NCI-H524 treated with DMSO at 0.1 percent for 48 hours (cell line): ENCODE measurements at places on chromosomes 5 and 9.

- no peak for DNase-seq
Observed at GRCh38 chr5:112931473-112931872, 9.4 kb upstream of the REEP5 start.

- no peak for DNase-seq
Observed at GRCh38 chr9:134339183-134339806, 13.0 kb downstream of the RXRA start.

DNA sequence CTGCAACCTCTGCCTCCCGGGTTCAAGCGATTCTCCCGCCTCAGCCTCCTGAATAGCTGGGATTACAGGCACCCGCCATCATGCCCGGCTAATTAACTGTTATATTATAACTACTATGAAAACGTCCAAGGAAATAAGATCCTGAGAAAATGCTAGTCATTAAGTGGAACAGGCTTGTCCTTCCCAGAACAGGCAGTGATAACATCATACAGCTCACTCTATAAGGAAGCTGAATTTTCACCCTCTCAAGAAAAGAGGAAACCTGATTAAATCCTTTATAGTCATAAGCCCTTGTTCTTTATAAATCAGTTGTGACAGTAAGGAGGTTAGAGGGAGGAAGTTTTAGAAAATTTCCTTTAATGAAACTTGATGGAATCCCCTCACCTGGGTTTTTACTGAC, 163.9 kb upstream of the CLINT1 start:
- DNase-seq: no peak

GRCh38 chr5:33994845-33995244, 10.4 kb upstream of the SLC45A2 start:
- no peak for DNase-seq

GRCh38 chr9:21994556-21995005, at the start of gene CDKN2B-AS1:
Gene CDKN2B-AS1, plus strand, starts transcription at chr9:21994791.
- peak; percentile 64 for DNase-seq

- no peak for DNase-seq
Observed at GRCh38 chr5:79795764-79796398, 106.2 kb downstream of the CMYA5 start.

GRCh38 chr9:137506702-137507171, 43.5 kb downstream of the PNPLA7 start:
- no peak for DNase-seq

- DNase-seq: no peak
Observed at GRCh38 chr9:86925686-86926085, 21.6 kb downstream of the GAS1 start.

- DNase-seq: no peak
Observed at GRCh38 chr9:34612788-34613390, 992 bp upstream of the RPP25L start.

GRCh38 chr9:112325600-112325999, 7.8 kb downstream of the PTBP3 start:
- no peak for DNase-seq

- peak; percentile 80 for DNase-seq
Observed at GRCh38 chr9:31799953-31800609, 584.4 kb upstream of the ACO1 start.

GRCh38 chr5:135533334-135533733, 2.4 kb downstream of the NEUROG1 start:
- DNase-seq: no peak

GRCh38 chr9:33144551-33144950, 22.6 kb downstream of the B4GALT1 start:
- DNase-seq: no peak

DNA sequence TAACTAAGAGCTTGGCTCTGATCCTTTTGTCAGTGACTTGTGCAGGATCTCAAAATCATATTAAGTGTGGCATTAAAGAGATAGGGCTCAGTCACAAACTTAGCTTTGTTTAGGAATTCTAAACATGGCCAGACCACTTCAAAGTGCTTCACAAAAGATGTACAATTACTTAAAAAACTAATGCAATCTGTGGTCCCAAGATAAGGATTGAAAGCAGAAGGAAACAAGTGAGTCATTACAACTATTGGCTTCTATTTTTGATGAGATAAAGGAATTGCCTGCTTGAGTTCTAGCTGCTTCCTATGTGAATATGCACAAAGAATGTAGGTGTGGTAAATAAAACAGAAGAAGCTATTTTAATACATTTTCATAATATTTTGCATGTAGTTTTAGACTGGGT, 44.9 kb upstream of the SLC12A2 start:
- no peak for DNase-seq

DNA sequence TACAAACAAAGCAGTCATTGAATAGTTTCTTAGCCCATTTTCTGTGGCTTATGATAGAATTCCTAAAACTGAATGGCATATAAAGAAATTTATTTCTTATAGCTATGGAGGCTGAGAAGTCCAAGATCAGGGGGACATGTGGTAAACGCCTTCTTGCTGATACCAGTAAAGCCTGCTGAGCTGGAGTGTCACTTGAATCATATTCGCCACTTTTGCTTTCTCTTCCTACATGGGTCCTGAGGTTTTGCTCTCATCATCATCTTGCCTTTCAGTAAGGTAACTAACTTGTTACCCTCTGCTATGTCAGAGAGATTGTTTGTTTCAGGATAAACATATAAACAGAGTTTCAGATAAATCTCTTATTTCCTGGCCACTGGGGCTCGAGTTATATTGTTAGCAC, 203.3 kb upstream of the DMRT1 start:
- no peak for DNase-seq

DNA sequence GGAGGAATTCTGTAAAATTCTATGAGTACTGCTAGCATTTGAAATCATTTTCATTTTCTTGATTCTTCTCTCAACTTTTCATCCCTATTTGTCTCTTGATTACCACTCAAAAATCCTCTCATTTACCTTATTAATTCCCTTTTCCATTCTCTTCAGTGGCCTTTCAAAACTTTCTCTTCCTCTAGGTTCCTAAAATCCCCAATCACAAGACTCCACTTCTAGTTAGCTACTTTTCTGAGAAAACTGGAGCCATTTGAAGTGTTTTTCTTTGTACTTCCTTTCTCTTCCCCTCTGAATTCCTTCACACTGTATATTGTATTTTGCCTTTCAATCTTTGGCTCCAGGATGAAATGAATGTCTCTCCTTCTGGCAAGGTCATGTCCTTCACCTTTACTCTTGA, 61.3 kb upstream of the NR4A3 start:
- DNase-seq: no peak

DNA sequence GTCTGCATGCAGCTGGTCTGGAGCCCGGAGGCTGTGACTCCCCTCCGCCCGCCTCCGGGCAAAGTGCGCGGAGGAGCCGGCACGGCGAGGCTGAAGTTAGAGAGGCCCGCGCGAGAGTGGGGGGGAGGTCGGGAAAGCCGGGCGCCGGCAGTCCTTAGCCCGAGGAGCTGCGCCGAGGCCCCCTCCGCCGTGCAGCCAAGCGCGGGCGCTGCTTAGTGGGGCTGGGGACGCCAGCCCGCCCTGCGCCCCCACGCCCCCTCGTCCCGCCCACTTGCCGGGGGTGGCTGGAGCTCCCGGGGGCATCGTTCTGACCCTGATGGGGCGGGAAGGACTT, 403 bp downstream of the NINJ1 start:
- DNase-seq: no peak

DNA sequence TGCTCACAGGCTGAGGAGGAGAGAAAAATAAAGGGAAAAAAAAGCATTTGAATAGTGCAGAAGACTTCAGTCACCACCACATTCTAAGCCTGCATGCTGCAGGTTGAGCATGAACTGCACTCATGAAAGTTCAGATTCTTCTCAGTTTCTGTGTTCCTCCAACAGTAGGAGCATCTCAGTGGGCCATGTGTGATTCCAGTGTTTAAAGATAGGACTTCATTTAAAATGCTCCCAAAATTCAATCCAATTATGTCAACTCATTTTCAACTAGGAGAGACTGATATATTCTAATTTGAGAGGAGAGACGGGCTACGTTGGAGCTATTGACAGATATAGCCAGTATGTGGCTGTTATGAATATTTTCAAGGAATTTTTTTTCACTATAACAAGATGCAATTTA, 186.8 kb downstream of the HCN1 start:
- no peak for DNase-seq

- DNase-seq: no peak
Observed at GRCh38 chr9:87615547-87616148, 110.3 kb upstream of the CTSL start.

DNA sequence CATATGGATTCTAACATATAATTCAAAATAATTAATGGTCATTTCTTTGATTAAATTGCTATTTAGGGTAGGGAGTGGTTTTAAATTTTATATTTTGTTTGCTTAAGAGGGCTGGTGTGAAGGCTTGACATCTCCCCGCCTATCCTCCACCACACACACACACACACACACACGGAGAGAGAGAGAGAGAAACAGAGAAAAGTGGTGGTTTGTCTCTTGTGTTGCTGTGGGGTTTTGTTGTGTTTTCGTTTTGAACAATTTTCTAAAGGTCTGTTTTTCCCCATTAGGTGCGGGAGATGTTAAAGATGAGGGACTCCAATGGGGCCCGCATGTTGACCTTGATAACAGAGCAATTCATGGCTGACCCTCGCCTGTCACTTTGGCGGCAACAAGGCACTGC, 161.9 kb downstream of the ZSWIM6 start:
- no peak for DNase-seq

DNA sequence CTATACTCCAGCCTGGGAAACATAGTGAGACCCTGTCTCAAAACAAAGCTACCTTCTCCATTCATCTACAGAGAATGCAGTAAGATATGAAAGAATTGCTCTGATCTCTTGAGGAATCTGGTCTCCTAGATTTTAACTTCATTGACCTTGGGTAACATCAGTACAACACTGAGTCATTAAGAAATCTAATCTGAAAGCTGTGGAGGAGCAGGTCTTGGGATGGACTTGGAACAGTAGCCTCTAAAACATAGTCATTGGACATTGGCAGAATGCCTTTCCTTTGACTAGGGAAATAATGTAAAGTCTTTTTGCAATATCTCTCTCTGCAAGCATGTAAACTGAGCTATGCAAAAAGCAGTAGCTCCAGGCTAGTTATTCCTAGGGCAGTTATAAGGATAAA, 58.1 kb downstream of the KCNN2 start:
- DNase-seq: no peak

DNA sequence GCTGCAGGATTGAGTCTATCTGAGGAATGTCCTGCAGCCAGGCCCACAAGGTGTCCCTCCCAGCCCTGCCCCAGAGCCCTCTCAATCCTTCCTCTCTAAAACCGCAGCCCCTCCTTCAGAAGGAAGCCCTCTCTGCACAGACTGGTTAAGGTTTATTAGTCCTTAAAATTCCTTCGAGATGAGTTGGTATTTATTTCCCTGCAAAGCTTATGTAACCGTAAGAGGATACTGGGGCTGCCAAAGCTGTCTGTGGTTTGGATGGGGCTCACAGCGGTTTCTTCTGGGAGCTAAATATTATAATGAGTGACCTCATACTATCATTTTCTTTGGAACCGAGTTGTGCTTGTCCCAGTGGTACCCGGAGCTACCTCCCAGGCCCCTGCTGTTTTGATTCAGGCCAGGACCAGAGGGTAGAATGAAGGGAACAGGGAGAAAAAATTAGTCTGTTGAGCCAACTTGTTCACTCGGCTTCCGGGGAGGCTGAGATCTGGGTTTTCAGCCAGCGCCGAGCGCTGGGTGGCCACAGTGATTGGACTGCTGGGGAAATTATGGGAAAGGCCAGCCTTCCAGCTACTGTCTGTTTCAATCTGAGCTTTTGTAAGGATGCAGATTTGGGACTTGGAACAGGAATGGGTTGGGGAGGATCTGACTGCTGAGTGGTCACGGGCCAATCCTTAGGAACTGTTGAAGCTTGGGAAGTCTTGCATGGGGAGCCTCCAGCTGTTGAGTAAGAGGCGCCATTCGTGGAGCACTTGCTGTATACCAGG, 107.5 kb downstream of the NDFIP1 start:
- no peak for DNase-seq

DNA sequence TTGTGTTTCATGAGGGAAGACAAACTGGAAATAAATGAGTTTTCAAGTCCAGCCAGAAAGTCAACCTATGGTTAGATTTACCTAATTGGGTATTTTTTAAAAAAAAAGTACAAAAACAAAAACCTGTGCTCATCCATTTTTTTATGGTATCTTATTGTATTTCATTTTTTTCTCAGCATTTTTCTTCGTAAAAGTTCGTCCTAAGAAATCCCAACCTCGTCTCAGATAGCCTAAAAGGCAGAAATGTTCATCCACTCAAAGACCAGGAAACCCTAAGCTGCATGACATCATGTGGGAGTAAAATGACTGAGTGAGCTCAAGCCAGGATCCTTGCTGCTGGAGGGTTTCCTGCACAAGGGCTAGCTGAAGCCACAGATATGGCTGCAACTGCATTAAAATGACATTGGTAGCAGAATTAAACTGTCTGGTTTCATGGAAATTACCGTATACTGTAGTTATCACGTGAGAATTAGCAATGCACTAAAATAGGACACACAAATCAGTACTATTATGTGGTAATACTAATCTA, 70.4 kb downstream of the NFIB start:
- no peak for DNase-seq

- DNase-seq: no peak
Observed at GRCh38 chr9:33168941-33169544, 1.9 kb upstream of the B4GALT1 start.

- no peak for DNase-seq
Observed at GRCh38 chr9:115462623-115463022, 344.7 kb upstream of the TNC start.

GRCh38 chr9:111860443-111860842, 36.2 kb upstream of the UGCG start:
- DNase-seq: no peak

GRCh38 chr5:158177146-158177545, 318.2 kb upstream of the CLINT1 start:
- DNase-seq: no peak

DNA sequence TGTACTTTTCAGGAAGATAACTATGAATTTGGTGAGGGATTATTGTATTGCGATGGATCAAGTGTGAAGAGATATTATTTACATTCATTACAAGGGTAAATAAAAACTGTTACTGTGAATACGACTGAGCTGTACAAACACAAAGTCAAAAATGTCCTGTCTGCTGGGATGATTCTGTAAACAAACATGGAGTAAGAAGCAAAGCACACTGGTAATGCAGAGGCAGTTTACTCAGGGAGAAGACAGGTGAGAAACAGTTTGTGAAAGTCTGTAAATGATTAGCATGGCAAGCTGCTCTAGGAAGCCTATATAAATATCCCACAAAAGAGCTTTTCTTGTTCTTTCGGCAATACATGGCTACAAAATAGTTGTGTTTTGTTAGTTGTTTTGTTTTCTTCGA, 115.4 kb upstream of the GNA14 start:
- DNase-seq: no peak

DNA sequence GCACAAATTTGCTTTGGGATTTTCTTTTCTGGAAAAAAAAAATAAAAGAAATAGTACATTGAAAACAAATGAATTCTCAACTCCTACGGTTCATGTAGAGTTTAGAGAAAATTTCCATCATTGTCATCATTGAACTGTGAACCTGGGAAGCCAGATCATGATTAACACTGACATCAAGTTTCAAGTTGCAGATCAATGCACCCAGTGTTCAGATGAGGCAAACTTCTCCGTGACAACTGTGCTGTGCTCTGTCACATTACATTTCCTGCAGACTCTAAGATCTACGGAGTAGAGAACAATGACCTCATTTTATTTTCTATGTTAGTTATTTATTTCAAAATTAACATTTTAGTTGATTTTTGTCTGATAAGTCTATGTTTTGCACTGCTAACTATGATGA, 99.7 kb downstream of the MAP1B start:
- no peak for DNase-seq
